ENCODE measurements at places on chromosomes 7 and 10.

DNA sequence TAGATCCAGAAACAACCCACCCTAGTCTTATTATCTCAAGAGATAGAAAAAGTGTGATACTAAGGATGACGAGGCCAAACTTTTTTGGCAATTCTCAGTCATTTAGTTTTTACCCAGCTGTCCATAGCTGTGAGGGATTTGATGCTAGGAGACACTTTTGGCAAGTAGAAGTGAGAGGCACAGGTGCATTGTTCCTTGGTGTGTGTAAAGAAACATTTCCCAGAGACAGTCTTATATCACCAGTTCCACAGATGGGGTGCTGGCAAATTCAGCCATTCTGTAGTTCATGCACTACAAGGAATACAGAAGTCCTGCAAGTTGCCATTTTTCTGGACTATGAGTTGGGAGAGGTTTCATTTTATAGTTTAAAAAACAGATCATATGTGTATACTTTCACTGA is 403.3 kb upstream of the GHITM start:
- DNase-seq, result no peak

- DNase-seq, result no peak
Observed at GRCh38 chr10:70319183-70319582, 35.4 kb upstream of the NPFFR1 start.

DNA sequence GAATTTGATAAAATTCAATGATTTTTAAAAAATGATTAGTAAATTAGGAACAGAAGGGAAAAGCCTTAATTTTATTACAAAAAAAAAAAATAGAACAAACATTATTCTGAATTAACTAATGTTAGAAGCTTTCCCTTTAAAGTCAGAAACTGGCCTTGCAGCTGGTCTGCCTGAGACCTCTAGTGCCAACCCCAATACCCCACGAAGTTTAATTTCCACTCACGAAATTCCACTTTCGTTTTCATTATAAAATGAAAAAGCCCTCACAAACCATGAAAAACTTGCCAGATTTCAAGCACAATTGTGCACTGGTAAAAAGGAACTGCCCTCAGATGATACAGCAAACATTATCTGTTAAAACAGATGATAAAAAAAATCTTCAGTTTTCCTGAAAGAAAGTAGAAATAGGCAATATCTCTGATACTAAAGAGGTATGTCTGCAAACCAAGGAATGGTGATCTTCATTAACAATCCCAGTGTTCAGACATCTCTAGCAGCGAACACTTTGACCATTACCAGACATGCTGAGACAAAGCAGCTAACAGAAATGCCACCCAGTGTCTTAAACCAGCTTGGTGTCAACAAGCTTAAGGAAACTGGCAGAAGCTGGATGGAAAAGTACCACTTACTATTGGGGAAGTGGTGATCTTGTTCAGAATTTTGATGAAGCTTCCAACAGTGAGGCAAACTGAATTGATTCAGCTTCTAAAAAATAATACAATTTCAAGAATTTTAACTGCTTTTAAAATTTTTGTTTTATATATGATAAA is 80.2 kb downstream of the PALS2 start:
- DNase-seq, result no peak

GRCh38 chr10:58488921-58489320 is 23.8 kb upstream of the BICC1 start:
- no peak for DNase-seq

DNA sequence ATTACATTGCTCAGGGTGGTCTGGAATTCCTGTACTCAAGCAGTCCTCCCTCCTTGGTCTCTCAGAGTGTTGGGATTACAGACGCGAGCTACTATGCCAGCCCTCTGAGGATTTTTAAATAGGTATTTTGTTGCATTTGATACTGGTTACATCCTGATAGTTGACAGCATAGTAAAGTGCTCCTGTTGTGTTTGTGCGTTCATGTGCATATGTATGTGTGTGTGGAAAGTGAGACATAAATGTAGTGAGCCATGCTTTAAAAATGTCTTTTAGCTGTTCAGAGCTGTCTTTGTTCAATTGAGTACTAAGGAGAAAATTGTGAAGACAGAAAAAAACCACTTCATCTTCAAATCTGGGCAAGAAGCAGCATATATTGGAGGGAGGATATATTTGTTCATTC is 27.8 kb downstream of the ZNRF2 start:
- no peak for DNase-seq

GRCh38 chr7:151792636-151793035 is 84.3 kb downstream of the PRKAG2 start:
- DNase-seq, result no peak

GRCh38 chr10:71158902-71159301 is 53.5 kb upstream of the UNC5B start:
- DNase-seq, result no peak

DNA sequence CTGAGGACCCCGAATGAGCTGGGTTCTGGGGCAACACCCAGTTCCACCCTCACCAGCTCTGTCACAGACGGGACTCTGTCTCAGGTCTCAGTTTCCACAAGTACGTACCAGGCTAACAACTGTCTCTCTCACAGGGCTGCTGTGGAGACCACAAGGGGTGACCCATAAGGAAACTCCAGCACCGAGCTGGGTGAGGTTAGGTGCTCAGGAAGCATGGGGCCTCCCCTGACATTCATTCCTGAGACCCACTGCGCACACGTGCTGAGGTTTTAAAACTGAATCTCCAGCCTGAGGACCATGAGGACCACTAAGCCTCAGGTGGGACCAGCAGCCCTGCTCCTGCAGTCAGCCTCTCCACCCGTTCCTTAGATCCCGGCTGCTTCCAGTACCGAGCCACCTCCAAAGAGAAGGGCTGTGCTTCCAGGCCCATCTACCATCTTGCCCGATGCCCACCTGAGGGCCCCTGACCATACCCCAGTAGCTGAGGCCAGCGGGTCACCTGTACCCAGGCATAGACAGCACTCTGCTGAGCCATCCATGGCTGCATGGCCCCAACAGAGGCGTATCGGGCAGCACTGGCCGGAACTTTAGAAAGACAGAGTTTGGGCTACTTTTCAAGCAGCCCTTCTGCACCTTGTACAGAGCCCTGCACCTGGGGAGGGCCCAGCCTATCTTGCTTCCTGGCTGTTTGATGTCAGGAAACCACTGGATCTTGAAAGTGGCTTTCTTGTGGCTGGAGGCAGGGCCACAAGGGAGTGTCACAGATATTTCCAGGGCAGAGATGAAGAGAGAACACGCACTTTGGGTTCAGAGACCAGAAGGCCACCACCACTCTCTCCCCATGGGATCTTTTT is 18.7 kb downstream of the HSPA12A start:
- no peak for DNase-seq

- peak; percentile 32 for DNase-seq
Observed at GRCh38 chr7:78018641-78019446, 220.3 kb downstream of the PHTF2 start.

- no peak for DNase-seq
Observed at GRCh38 chr10:58638388-58638787, 125.7 kb downstream of the BICC1 start.

GRCh38 chr10:91006001-91006751 is 85.3 kb upstream of the ANKRD1 start:
- DNase-seq, result peak; percentile 64

DNA sequence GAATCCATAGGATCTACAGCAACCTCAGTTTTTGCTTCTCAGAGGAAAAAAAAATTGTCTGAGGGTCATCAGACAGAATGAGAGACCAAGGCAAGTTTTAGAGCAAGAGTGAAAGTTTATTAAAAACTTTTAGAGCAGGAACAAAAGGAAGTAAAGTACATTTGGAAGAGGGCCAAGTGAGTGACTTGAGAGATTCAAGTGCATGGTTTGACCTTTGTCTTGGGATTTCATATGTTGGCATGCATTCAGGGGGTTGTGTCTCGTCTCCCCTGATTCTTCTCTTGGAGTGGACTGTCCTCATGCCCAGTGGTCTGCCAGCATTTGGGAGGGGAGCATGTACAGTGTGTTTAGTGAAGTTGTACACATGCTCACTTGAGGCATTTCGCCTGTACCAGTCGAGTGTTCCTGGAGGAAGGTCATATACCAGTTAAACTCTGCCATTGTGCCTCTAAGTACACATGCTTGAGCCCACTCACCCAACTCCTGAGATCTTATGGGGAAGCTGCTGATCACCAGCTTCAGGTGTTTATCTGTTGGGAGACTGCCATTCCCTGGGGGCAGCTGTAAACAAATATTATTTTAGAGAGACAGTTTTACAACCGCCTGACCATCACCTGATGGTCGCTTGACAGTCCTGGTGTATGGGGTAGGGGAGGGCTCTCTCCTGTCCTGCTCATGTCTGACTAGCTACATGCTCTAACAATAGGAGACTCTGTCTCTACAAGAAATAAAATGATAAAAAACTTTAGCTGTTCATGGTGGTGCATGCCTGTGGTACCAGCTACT is 109.4 kb downstream of the EEPD1 start:
- no peak for DNase-seq

- DNase-seq, result no peak
Observed at GRCh38 chr10:80447436-80448190, 6.5 kb upstream of the TSPAN14 start.

DNA sequence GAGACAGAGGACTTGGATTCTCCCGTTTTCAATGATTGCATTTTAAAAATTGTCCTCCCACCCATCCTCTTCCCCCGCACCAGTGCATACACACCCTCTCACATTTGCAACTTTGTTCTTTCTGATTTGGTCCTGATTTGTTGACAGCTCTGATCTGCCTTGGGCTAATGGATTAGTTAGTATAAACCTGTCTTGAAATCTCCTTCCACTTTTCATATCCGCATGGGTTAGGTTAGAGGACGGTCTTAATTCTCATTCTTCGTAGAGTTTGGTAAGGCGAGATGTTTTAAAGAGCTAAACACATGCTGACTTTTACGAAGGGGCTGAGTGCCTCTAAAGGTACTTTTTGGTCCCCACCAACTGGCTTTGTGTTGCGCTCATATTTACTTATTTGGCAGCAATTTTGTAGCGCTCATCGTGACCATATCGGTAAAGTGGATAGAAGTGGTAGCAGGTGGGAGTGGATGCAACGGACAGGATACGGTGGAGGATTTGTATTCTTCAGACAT is 1.1 kb downstream of the AHR start:
- DNase-seq, result peak; percentile 30

GRCh38 chr10:73909540-73910115 is 1.3 kb upstream of the PLAU start:
- DNase-seq, result no peak

DNA sequence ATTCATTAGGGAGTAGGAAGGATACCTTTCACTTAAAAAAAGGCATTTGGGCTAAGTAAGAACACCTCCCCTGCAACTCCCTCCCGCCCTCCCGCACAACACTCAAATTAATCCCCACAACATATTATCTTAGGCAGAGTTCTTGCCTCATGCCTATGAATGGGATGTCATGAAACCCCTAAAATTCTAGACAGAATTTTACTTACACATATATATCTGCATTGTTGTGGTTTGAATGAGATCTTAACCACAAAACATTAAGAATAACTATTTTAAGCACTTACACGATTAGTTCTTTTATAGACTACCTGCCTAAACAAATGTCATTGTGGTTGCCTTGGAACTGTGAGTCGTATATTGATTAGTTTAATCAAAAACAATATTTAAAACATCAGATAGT is 4.5 kb upstream of the ITGB1 start:
- no peak for DNase-seq

DNA sequence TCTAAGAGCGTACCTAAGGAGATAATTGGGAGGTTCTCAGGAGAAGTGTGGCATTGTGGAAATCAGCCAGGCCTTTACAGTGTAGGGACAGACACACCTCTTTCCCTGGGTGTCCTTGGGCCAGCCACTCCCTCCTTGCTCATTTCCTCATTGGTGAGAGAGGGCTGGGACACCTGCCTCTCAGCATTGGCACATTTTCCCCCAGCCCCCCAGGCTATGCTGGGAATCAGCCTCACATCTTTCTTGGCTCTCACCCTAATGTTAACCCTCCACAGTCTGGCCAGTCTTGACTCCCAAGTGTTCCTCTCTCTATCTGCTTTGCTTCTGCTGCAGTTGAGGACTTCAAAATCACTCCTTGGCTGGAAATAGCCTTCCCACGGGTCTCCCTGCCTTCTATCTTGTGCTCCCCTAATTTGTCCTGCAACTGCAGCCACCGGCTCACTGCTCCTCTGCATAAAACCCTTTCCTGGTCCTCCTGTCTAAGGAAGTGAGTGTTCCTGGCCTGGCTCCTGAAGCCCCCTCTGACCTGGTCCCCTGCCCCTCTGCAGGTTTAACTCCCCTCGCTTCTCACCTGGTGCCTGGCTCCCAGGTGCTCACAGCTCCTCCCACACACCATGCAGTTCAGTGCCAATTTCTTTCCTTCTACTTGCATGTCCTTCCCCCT is 15.8 kb downstream of the TBXAS1 start:
- DNase-seq, result no peak

- no peak for DNase-seq
Observed at GRCh38 chr7:43650457-43651052, 67.6 kb downstream of the STK17A start.

GRCh38 chr7:107180378-107180777 is 11.6 kb downstream of the HBP1 start:
- no peak for DNase-seq

DNA sequence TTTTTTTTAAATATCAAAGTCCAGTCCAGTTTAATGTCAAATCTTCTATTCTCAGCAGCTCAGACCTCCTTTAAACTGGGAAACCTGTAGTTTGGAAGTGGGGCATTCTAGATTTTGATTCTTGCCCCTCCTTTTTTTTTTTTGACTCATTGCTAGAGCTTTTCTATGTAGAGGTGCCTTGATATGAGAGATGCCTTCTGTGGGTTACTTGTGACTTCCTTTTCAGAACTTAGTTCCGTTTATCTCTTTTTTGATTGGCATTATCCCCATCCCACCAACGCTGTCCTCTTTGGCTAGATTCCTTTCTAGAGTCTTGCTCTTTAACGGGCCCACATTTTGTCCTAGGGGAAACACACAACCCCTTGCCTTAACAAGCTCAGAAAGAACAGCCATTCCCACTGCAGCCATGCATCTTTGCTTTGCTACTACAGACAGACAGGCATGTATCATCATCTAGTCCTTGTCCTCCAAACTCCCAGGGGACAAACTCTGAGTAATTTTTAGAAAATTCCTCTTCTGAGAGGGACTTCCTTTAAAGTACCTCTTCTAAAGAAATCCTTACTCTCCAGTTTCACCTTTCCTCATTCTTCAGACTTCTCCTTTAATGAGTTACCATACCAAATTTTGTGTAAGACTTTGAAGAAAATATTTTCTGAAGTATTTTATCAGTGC is 153.6 kb downstream of the PHF14 start:
- DNase-seq, result no peak

- peak; percentile 36 for DNase-seq
Observed at GRCh38 chr10:26621889-26622711, 75.4 kb upstream of the PDSS1 start.

GRCh38 chr10:15069230-15069629 is 19.3 kb downstream of the ACBD7 start:
- DNase-seq, result no peak

GRCh38 chr7:95323410-95324129 is 762 bp downstream of the PON1 start:
- DNase-seq, result no peak

- DNase-seq, result no peak
Observed at GRCh38 chr7:151571471-151571870, 51.8 kb upstream of the RHEB start.

DNA sequence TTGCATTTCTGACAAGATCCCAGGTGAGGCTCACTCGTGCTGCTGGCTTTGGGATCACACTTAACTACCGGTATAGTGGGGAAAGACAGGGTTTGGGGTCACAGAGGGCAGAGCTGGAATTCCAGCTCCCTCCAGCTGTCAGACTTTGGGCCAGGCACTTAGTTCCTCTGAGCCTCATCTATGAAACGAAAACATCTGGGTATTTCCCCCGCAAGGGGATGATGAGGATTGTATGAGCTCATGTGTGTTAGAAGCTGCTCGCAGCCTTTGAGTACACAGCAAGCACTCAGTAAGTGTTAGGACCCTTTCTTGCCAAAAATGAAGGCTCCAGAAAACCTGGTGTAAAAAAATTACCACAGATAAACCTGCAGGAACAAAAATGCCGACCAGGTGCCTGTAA is 66.1 kb downstream of the PRPF18 start:
- no peak for DNase-seq
